ENCODE measurements at places on chromosomes 5 and 9. TPM values are rescaled to one million over a fixed set of nuclear protein-coding genes. Genes with fewer than 3 reads are reported as not detected.

DNA sequence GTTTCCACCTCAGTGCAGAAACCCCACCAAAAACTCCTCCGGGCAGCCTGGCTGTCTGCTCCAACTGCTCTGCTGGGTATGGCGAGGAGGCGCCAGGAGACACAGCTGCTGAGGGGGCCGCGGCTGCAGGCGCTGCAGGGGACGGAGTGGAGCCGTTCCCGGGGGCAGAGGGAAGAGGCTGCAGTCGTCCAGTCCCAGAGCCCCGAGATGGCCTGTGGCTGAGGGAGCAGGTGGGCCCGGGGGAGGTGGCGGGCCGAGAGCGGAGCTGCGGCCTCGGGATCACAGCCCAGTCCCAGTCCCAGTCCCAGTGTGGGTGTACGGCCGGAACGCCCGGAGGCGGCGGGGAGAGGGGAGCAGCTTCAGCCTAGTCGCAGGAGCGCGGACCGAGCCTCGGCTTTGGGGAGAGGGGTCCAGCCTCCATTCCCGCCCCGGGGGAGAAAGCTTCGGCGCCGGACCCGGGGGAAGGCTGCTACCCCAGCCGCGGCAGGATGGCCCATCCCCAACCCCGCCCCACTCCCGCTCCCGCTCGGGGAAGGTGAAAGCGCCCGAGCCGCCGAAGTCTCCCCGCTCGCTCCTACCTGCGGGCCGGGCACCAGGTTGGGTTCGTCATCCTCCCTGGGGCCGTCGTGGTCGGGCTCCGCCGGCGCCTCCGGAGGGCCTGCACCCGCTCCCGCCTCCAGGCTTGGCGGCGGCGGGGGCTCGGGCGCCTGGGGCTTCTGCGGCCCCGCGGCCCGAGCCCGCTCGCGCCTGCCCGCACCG, 513 bp downstream of the FAM193B start:
- DNase-seq, result peak; percentile 84

DNA sequence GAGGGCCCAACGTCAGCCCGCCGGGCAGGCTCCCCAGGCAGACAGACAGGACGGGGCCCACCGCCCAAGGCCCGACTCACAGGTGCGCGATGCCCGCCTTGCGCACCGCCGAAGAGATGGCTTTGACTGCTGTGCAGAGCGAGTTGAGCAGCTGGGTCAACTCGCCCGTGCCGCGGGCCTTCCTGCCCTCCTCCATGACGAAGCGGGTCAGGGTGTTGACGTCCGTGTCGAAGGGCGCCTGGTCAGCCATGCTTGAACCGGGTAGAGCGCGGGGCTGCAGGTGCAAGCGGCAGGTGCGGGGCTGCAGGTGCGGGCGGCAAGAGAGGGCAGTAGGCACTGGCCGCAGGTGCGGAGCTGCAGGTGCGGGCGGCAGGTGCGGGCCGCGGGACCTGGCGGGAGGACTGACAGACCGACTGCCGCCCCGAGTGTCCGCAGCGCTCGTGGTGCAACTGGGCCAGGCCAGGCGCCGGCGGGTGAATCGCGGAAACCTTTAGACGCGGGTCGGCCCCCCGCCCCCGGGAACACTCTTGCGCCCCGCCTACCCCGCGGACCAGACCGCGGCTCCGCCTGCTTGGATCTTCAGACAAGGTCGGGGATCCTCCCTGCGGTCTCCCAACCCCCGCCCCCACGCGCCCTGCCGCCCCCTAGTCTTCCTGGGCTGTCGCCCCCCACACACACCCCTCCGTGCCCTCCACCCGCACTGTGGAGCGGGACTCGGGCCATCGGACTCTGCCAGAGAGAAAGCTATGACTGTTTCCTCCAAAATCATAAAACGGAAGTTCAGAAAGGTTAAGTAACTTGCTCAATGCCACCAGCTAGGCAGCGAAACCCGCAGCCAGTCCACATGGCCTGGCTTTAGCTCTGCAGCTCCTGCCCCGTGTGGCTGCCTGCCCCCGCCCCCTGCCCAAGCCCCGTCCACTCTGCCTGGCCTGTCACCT, at the start of gene FBP1:
Gene FBP1, minus strand, starts transcription at position 458 of the 938 bp plus-strand sequence. Its CDS starts 208 bp downstream, at position 250.
- peak; percentile 79 for DNase-seq

Gene C9orf57
- not detected for total RNA-seq

GRCh38 chr5:125465703-125466102, 719.3 kb upstream of the ZNF608 start:
- no peak for DNase-seq

- no peak for DNase-seq
Measured at GRCh38 chr9:18423791-18424531, 50.0 kb upstream of the ADAMTSL1 start.

DNA sequence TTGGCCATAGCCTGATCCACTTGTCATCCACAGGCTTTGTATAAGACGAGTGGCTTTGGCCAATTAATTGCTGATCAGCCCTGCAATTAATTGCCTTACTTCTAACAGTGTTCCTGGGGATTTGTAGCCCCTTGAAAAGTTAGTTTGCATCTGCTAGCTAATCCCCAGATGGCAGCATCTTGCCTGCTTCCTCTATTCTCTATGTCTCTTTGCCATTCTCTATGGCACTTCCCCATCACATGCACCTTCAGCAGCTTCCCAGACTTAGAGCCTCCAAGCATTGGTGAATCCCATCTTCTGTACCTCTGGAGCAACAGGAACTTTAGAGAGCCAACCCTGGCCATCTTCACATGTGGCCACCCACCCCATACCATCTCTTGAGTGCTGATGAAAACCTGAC, 197.0 kb upstream of the DMAC1 start:
- no peak for DNase-seq

Gene SLC22A4
- total RNA-seq, result 1.1 TPM

- no peak for DNase-seq
Measured at GRCh38 chr5:180395540-180396274, 42.6 kb upstream of the GFPT2 start.

Gene TAF11L12
- not detected for total RNA-seq

- DNase-seq, result no peak
Measured at GRCh38 chr9:31034311-31034710, 1350.1 kb upstream of the ACO1 start.

GRCh38 chr9:90142580-90142979, 500.0 kb downstream of the DIRAS2 start:
- peak; percentile 82 for DNase-seq

DNA sequence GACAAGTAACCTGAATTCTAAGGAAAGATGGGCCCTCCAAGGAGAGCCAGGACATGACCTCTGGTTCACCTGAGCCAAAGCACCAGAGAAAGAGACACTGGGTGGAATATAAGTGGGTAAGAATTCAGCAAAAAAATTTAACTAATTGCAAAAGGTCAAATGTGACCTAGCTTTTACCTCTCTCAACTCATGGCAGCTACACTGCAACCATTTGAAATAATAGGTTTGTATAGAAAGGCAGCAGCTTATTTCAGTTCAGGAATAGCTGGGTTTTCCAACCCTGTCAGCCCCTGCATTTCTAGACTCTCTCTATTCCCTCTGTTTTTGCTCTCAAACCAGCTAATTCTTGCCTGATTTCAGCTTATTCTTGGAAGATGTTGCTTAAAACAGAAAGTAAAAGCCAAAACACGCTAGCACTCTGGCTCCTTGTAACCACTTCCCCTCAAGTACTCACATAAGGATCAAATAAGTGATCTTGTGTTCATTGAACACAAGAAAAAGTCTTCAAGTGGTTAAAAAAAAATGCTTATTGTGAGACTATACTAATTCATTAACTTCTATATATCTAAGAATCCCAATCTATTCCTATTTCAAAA, 101.1 kb upstream of the NR4A3 start:
- DNase-seq, result peak; percentile 75

DNA sequence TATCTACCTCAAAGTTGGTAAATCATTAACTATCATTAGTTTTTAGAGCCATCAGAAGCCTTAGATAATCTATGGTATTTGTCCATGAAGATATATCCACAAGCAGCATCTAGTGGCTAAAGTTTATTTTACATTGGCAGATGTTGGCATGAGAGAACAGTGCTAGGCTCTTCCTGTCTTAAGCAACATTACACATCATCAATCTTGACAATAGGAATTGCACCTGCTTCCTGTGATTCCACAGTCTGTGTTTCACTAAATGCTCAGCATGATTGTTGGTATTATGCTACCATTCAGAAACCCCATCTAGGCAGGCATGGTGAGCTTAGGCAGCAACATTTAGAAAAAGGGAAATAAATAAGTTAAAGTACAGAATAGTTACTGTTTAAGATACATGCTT, 246.6 kb downstream of the SLCO4C1 start:
- DNase-seq, result no peak

- peak; percentile 90 for DNase-seq
Measured at GRCh38 chr5:132425009-132425937, 55.8 kb downstream of the SLC22A5 start.

Gene SLC25A2
- total RNA-seq, result 0.23 TPM

Gene ADCY2
- not detected for total RNA-seq

- no peak for DNase-seq
Measured at GRCh38 chr5:112604732-112605630, 132.7 kb upstream of the APC start.

Gene PCDHGC4
- not detected for total RNA-seq

Gene FBP2
- total RNA-seq, result not detected

Gene SPINK4
- not detected for total RNA-seq

Gene CCNJL
- not detected for total RNA-seq

- DNase-seq, result no peak
Measured at GRCh38 chr5:14986413-14986812, 114.8 kb upstream of the ANKH start.

Gene ACOT12
- total RNA-seq, result not detected

DNA sequence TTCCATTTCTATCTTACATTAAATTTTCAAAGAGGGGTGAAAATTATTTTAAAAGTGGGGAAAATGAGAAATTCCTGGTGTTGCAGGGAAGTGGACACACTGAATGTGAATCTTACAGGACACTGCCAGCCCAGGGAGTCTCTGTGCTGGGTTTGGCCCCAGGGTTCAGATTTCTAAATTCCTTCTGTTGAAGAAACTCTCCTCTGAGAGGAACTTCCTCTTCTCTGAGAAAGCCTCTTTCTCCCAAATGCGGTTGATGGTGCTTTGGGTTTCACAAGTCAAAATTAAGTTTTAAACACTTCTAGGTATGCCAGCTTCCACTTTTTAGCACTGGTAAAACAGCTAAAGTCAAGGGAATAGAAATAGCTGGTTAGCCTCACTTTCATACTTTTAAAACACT, 317.9 kb upstream of the ITGA1 start:
- no peak for DNase-seq

GRCh38 chr9:83011611-83012010, 51.3 kb downstream of the RASEF start:
- no peak for DNase-seq

- DNase-seq, result no peak
Measured at GRCh38 chr5:34699155-34700077, 43.3 kb downstream of the RAI14 start.

DNA sequence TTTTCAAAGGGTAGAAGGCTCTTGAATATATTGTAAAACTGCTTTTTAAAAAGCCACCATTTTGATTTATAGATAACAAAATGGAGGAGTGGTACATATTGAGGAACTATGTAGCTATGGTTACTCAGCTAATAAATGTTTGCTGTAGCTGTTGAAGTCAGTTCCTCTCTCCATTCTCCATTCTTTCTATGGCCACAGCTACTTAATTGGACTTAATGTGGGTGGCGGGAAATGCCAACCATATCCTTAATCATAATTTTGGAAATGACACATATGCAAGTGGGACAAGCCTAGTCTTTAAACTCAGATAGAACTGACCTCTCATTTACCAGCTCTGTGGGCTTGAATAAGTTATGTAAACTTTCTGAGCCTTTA, 10.6 kb downstream of the CDKN2A start:
- DNase-seq, result no peak

GRCh38 chr5:66284588-66285342, 140.7 kb downstream of the SREK1 start:
- DNase-seq, result peak; percentile 38

DNA sequence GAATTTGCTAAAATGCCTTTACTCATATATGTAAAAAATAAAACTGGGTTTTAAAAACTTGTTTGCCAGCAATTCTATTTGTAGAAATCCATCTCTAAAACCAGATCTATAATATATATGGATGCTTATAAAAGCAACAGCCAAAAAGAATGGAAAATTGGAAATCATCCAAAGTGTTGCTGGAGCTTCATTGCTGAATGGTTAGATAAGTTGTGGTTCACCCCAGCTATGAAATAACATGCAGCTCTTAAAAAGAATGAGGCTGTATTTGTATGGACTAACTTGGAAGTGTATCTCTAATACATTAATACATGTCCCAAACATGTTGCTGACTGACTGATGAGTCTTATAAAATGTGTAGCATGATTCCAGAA, 76.2 kb downstream of the STK10 start:
- no peak for DNase-seq

Gene PKD2L2
- not detected for total RNA-seq

DNA sequence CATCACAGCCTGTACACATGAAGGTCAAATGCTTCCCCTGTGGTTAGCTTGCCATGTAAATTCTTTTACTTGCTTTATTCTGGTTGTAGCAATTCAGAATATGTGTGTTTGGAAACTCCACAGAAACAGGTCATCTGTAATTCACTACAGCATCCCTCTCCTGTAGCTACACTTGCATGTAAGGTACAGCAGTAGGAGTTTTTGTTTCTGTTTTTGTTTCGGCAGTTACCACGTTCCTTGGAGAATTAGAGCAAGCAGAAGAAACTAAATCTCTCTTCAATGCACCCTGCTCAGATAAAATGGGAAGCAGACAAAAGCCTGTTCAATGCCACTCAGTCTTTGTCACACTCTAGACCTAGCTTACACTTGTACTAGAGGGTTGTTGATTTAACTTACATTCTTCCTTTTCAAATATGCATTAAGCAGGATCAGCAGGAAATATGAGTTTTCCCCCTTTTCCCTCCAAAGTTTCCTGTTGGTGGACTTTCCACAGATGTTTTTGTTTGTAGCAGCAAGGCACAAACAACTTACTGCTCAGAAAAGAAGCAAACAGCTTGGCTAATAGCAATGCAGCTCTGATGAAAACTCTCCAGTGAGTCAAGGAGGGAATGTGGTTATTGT, 80.9 kb downstream of the YIPF5 start:
- no peak for DNase-seq

DNA sequence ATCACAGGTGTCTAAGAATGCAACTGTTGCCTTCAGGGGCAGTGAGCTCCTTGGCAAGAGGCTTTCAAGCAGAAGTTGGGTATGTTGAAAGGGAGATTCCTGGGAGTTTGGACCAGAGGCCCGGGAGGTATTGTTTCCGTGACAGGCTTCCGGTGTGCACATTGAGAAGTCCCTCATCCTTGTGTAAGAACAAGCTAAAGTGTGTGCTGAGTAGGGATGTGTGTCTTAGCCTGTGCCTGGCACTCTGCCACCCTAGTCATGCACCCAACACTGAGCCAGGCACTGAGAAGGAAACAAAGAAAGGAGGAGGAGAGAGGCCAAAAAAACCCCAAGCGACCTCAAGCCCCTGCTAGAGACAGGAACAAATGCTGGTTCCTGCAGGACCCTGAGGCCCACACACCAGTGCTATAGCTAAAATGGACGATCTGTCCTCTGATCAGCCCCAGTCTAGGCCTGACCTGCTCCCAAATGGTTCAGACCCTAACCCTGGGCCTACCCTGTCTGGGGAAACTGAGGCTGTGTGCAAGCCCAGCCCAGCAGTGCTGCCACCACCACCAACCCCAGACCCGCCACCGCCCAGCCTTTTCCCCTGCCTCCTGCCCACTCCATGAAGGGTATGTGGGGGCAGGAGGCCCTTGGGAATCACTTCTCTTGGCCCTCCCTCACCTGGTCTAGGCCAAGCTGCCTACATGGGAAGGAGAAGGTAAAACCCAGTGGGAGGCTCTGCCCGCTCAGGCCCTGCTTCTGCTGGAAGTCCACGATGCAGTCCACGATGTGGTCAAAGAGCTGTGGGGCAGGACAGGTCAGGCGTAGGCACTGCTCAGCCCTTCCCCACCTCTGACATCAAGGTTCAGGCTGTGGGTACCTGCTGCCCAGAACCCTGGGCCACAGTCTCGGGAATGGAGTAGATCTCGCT, 12.6 kb downstream of the HK3 start:
- no peak for DNase-seq
